ENCODE measurements at places on chromosomes 3 and 15.

DNA sequence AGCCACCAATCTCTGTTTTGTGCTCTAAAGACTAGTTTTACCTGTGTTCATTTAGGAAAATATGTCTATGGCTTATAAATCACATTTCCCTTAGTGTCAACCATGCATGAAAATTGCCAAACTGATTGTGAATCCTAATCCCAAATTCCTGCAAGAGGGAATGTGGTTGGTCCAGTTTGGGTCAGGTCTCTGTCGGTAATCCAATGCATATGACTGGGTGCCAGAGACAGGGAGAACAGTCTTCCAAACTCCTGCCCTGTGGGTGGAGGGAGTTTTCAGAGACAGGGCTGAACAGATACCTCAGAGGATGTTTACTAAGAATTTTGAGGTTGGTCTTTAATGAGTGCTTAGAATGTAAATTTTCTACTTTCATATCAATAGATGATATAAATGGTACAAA, 300.5 kb upstream of the ARL6 start:
- no peak for DNase-seq

GRCh38 chr3:170809975-170810357, 60.0 kb downstream of the RPL22L1 start:
- no peak for DNase-seq

DNA sequence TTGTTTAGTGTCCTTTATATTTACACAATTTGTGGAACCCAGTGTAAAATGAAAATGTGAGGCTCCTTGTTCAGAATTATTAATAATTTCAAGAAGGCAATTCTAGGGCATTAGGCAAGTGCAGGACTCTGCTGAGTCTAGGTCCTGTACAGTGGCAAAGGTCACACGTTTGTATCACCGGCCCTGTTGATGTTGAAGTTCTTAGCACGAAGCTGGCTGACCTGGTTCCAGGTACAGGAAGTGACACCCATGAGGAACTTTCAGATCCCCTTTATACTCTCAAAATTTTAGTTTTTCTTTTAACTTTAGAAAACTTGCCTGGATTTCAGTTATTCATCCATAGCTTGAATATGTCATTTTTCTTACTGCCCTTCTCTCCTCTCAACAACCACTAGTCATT, 349.4 kb downstream of the CNTN6 start:
- no peak for DNase-seq

DNA sequence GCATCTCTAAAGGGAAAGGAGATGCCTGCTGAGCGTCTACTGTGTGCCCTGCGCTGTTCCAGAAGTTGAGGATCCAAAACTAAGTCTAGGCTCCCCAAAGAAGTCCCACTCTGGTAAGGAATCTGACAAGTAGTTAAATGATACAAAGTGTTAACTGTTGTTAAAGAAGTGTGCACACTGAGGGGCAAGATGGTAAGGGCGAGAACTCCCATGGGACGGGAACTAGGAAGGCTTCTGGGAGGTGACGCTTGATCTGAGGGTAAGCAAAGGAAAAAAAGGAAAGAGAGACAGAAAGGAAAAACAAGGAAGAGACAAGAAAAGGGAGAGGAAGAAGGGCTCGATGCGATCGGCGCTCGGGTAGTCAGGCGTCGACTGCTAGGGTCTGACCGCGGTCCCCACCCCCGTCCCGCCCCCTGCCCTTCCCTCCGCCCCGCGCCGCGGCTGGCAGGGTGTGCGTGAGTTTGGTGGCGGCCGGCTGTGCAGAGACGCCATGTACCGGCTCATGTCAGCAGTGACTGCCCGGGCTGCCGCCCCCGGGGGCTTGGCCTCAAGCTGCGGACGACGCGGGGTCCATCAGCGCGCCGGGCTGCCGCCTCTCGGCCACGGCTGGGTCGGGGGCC, at the start of gene LACTB:
Gene LACTB (plus strand): TSS at position 480 of the 620 bp plus-strand sequence. CDS start 11 bp downstream, at position 491.
- DNase-seq, result peak; percentile 82

- no peak for DNase-seq
Measured at GRCh38 chr3:152270937-152271336, 2.2 kb downstream of the MBNL1 start.

GRCh38 chr3:17730318-17730967, 12.0 kb downstream of the TBC1D5 start:
- DNase-seq, result no peak

DNA sequence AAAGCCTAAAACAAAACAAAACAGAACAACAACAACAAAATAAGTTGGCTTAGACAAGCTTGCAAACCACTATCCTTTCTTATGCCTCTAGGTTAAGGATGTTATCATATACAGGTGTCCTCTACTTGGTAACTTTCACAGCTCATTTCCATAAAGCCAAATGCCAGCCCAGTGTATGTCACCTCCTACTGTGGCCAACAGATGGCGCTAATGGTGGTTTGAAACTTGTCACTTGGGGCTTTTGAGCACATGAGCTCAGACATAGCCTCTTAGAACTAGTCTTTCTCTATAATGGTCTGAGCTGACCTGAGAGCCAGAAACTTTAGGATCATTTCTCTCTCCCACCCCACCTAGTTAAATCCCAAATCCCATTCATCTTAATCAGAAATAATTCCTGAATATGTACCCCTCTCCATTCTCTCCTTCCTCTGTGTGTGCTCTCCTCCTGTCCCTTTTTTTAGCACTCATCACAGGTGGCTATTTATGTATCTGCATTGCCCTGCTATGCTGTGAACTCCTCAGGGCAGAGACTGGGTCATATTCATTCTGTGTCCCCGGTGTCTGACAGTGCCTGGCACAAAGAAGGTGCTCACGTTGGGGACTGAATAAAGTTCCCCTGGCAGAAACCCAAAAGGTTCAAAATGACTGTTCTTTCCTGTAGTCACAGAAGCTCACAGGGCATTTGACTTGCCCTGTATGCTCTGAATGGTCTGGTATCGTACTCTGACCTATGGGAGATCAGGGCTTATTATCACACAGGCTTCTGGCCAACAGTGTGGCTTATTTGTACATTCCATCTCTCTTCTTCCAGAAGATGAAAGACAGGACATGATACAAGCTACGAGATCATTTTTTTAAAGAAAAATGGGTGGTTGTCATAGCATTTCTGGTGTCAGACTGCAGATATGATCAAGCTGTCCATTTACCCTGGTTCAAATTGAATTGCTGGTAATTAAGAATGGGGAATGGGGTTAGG, 319.3 kb upstream of the AZI2 start:
- peak; percentile 48 for DNase-seq

- DNase-seq, result no peak
Measured at GRCh38 chr15:49415638-49416037, 7.4 kb upstream of the FGF7 start.

DNA sequence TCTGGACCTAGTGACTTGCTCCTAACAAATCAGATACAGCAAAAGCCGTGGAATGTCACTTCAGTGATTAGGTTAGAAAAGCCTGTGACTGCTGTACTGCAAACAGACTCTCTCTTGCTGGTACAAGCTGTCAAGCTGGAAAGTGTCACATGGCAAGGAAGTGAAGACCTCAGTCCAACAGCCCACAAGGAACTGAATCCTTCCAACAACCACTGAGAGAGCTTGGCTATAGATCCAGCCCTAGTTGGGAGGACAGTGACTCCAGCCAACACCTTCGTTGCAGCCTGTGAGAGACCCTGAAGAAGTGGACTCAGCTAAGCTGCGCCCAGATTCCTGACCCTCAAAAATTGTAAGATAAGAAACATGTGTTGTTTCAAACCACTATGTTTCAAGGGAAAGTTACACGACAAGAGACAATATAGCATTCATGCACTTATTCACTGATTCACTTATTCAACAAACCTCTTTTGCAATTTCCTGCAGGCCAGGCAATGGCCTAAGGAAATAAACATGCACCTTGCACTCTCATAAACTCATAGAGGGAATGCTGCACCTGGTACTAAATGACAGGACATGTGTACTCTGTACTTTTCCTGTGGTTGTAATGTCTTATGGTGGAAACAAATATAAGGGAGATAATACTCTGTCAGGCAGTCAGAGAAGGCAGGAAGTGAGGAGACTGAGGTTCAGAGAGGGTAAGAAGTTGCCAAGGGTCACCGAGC, 142.9 kb downstream of the CADPS start:
- DNase-seq, result no peak

DNA sequence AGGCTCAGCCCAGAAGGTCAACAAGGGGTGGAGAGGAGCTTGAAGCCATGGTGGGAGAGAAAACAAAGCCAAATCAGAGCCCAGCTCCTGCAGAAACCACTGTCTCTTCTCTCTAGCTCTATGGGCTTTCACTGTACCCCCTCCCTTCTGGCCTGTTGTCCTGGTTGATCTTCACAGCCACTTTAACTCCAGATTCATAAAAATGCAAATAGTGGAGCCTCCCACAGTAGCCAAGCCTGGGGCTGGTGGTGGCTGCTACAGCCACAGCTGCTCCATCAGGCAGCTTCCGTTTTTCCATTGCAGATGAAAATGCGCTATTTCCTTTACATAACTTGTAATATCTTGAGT, 20.7 kb upstream of the CAV3 start:
- DNase-seq, result no peak

- no peak for DNase-seq
Measured at GRCh38 chr15:80562033-80562432, 133.1 kb upstream of the ABHD17C start.

- no peak for DNase-seq
Measured at GRCh38 chr15:43521419-43521818, 4.0 kb downstream of the MAP1A start.

DNA sequence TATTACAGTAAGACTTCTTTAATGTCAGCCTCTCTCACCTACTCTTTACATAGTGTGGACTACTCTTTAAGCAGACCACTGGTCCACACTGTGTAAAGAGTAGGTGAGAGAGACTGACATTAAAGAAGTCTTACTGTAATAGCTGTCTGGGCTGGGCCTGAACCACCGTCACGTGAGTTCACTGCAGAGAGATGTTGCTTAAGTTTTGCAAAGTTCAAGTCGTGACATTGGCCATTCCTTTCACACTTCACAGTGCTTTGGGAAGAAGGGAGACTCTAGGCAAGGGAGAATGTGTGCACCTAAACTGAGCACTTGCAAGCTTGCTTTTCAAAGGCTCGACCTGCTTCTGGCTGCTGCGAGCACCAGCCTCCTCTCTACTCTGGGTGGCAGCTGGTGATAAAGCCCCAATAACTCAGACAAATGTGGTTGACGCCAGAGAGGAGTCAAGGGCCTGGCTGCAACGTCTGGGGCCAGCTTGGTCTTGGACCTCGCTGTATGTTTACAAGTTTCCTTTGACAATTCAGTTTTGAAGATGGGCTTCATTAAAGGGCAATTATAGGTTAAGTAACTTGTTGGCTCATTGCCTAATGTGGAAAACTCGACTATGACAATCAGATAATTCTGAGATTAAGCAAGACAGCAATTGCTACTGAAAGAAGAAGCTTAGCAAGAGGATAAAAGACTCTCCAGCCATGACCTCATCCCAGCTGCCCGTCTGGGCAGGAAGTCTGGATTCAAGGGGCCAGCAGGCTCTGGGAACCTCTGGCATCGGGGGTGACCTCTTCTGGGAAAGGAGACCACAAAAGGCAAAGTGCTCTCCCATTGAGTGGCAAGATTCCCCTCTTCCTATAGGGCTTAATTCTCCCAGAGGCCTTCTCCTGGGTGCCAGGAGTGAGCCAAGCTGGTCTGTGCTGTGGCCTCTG, 242.1 kb upstream of the TLE3 start:
- DNase-seq, result no peak

- DNase-seq, result no peak
Measured at GRCh38 chr15:80667936-80668335, 27.2 kb upstream of the ABHD17C start.

DNA sequence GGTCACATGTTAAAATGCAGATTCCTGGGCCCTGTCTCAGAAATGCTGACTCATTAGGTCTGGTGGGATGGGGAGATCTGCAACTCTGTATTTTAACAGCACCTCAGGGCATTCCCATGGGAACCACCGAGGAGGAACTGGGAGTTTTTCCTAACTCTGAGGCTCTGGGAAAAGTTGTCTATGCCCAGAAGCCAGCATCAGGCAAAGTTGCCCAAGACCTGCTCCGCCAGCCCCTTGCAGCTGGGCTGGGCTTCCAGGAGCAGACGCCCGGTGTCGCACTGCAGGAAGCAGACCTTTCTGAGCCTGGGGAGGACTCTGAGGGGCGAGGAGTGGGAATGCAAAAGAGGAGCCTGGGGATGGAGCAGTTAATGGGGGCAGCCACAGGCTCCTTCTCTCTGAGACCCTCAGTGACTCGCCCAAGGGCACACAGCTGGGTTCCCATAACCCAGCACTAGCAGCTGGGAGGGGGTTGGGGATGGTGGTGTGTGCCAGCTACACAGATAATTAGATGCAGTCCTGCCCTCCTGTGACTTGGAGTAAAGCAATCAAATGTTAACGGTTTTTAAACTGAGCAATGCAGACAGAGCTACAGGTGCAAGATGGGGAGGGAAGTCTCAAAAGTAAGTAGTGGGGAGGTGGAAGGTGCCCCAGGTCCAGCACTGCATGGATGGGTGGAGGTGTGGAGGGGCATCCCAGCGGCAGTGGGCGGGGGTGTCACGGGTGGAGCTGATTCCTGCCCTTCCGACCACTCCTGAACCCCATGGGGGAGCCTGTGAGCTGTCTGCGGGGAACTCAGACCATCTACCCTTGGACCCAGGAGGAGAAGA, 100.4 kb downstream of the LSM3 start:
- DNase-seq, result no peak

GRCh38 chr3:193344486-193344885, 34.1 kb downstream of the ATP13A5 start:
- DNase-seq, result no peak

DNA sequence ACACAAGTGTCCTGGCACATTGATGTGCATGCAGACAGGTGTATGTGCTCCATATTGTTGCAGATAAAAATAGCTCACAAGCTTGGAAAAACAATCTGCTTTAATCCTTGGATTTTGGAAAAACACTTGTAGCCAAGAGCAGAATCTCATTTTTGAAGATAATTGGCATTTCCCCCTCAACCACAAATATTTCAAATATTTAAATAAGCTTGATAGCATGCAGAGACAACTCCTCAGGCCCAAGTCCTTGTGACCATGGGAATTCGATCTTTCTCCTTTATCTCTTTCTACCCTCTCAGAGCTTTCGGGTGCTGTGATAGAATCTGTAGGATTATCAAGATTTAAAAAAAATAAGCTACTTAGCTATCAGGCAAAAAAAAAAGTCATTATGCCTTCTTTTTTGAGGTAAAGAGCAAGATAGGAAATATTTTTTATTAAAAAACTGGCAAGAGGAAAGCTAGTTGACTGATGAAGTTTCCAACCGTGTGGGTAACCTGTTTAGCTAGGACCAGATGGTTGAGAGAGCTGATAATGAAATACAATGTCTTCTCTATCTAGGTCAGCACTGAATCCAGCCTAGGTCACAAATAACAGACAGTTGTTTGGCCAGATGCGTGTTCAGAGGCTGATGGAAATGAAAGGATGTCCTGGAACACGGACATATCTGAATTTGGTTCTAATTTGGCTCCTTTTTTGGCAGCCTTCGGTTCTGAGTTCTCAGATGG, 54.9 kb upstream of the SNRK start:
- no peak for DNase-seq

DNA sequence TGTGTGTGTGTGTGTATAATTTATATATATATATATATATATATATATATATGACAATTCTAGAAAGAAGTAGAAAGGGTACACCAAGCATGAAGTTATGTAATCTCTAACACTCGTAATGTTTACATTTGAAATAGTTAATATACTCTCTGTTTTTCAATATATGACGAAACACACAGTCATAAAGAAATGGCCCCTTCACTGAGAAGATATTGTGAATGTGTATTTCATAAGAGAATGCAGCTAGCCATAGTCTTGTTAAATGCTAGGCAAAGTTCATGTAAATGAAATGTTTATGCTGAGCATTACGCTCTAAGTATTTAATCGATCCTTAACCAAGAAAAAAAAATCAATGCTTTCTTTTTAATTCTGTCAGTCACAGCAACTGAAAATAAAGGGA, 154.7 kb upstream of the TSPAN3 start:
- no peak for DNase-seq

- DNase-seq, result no peak
Measured at GRCh38 chr3:27535809-27536392, 51.7 kb upstream of the SLC4A7 start.

GRCh38 chr3:33313331-33313730, 36.1 kb downstream of the FBXL2 start:
- DNase-seq, result no peak

All from stimulated activated CD4-positive, alpha-beta T cell treated with anti-CD3 and anti-CD28 coated beads, Interleukin-4, amount 100 ng/mL, for 24 hours (primary cell).